ENCODE measurements at places on chromosomes 16 and 17.
A peak's percentile ranks its signal among the peaks of the same experiment; 100 is the strongest.

DNA sequence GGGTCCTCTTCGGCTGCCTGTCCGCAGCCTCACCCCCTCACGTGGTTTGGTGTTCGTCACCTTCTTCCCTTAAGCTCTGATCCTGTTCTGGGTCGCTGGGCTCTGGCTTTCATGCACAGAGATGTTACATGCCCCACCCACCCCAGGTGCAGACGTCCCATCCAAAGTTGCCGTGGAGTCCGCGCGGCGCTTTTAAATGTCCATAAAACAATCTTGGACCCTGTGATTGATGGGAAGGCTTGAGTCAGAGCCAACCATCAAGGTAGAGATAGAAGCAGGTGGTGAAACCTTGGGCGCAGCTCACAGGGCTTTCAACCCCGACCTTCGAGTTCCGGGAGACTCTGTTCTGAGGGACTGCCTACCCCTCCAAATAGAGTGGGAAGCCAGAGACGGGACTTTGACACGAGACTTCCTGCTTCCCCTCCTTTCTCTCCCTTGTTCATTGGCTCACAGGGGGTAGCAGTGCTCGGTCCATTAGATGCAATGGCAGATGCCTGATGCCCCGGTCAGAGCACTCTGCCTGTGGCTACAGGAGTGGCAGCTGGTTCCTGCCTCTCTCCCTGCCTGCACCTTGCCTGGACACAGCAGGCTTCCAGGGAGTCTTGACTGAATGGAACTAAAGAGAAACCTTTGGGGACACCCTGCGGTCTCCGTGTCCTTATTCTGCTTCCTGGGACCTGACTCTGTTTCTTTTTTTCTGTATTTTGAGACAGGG is 4.0 kb downstream of the ENGASE start:
- no peak for DNase-seq

- no peak for DNase-seq
Measured at GRCh38 chr16:2158262-2158638, 2.7 kb downstream of the TRAF7 start.

GRCh38 chr16:71807905-71808592 is 585 bp downstream of the AP1G1 start:
- peak; percentile 56 for DNase-seq

- peak; percentile 84 for DNase-seq
Measured at GRCh38 chr17:82866590-82867191, 26.9 kb upstream of the ZNF750 start.

- peak; percentile 80 for DNase-seq
Measured at GRCh38 chr17:56165072-56165641, 11.9 kb downstream of the ANKFN1 start.

DNA sequence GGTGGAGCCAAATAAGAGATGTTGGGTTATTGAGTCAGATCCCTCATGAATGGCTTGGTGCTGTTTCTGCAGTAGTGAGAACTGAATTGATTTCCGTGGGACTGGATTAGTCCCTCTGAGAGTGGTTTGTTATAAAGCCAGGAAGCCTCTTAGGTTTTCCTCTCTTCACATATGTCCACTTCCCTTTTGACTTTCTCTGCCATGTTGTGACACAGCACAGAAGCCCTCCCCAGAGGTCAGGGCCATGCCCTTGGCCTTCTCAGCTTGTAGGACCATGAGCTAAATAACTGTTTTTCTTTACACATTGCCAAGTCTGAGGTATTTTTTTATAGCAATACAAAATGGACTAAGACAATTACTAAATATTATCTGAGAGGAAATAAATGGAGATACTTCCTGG is 10.3 kb upstream of the HAPSTR1 start:
- DNase-seq: no peak

DNA sequence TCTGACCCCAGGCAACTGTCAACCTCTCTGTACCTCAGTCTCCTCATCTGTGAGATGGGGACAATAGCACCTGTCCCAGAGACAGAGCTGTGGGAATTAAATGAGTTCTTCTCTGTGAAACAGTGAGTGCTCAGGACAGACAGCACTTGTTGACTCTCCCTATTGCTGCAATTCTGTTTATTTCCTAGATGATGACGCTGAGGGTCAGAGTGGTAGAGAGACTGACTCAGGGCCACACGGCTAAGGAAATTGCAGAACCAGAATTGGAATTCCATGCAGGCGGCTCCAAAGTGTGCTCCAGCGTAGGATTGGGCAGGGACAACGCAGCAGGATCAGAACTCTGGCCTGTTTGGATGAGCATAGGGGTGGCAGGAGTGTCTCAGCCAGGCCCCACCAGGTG is 302.2 kb downstream of the C16orf95 start:
- DNase-seq: peak; percentile 10

- DNase-seq: no peak
Measured at GRCh38 chr17:81486199-81486810, 26.3 kb downstream of the ACTG1 start.

DNA sequence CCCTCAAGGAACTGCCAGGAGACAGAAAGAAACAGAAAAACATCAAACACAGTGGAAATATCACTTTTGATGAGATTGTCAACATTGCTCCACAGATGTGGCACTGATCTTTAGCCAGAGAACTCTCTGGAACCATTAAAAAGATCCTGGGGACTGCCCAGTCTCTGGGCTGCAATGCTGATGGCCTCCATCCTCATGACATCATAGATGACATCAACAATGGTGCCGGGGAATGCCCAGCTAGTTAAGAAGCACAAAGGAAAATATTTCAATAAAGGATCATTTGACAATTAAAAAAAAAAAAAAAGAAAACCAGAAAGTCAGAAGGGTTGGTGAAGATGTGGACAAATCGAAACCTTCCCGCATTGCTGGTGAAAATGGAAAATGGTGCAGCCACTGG is 14.9 kb upstream of the CHMP6 start:
- DNase-seq: no peak

- no peak for DNase-seq
Measured at GRCh38 chr17:80663781-80664206, 119.2 kb downstream of the RPTOR start.

GRCh38 chr16:55655897-55656681 is at the start of gene SLC6A2:
Gene SLC6A2, plus strand, starts transcription at chr16:55655988. Its CDS starts 707 bp downstream, at chr16:55656695.
- peak; percentile 9 for DNase-seq

DNA sequence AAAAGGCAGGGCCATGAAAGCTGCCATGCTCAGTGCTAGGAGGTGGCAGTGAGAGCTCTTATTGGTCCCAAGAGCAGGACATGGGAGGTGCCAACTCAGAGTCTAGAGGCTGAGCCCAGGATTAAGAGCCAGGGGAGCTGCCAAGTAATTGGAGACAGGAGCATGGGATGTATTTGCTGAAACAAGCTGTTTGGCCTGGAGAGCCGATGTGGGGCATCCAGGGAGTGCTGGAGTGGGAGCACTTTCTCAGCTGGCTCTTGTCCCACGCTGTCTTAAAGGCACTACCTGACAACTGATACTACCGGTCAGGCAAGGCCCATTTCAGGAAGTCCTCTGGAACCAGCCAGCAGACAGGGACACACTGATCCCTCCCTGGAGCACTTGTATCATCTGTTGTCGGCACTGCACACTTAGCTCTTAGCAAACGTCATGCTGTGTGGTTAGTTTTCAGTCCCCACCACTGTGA is 19.3 kb downstream of the ANKFN1 start:
- DNase-seq: no peak

GRCh38 chr16:23081675-23082119 is 67.6 kb downstream of the USP31 start:
- peak; percentile 24 for DNase-seq
